ENCODE measurements at places on chromosomes 2 and 18.

- no peak for DNase-seq
These were observed 166.8 kb upstream of the RAB6C start for GRCh38 chr2:129812654-129813053.

GRCh38 chr2:239230318-239231052 lies 170.3 kb downstream of the HDAC4 start:
- no peak for DNase-seq

DNA sequence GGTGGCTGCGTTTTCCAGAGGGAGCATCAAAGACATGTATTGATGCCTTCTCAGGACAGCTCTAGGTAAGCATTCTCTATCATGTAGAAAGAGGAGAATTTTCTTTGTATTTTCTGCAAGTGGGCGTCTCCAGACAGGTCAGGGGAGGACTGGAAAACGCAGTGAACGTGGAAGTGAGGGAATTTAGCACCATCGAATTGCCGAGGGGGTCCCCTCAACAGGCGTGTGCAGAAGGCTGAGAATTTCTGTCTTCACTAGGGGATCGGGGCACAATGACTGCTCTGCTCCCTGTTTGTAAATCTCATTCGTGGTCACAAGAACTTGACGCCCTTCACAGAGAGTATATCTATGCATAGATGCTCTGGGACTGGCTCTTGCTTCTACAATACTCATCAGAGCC lies 5.0 kb upstream of the NTSR2 start:
- DNase-seq, result no peak

DNA sequence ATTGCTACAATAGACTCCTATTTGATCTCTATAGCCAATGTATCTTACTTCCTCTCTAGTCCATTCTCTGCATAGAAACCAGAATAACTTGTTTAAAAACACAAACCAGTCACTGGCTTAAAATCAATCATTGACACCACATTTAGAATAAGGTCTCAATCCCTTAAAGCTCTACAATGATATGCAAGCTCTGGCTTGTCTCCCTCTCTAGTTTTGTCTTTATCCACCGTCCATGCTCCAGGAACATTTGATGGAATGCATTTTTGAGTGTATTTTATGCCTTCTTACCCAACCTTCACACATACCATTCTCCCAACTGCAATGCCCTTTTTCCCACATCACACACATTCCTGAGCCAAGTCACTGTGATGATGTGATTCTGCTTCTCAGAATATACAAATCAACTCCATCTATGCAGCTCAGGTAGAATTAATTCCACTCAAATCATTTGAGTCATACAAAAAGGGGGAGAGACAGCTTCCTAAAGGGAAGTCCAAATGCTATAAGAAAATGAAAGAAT lies 1107.2 kb downstream of the DPP10 start:
- DNase-seq, result no peak

DNA sequence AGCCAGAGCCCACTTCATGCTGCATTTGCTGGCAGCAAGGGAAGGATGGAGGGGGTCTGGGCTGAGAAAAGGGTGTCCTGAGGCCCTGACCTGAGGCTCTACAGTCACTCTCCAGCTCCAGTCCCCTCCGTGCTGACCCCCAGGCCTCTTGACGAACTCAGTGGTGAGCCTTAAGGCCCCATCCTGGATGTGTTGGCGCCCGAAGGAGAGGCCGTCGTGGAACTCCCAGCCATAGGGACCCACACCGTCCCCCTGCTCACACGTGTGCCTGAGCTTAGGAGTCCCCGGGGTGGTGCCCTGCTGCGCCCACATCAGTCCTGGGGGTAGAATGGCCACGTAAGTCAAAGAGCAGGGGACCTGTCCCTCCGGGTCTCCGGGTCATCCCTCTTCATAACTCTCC lies 776 bp downstream of the MOGS start:
- no peak for DNase-seq

- DNase-seq, result no peak
These were observed 384.8 kb upstream of the PKDCC start for GRCh38 chr2:41663056-41663455.

- DNase-seq, result no peak
These were observed 126.1 kb downstream of the FAM161A start for GRCh38 chr2:61727746-61728145.

DNA sequence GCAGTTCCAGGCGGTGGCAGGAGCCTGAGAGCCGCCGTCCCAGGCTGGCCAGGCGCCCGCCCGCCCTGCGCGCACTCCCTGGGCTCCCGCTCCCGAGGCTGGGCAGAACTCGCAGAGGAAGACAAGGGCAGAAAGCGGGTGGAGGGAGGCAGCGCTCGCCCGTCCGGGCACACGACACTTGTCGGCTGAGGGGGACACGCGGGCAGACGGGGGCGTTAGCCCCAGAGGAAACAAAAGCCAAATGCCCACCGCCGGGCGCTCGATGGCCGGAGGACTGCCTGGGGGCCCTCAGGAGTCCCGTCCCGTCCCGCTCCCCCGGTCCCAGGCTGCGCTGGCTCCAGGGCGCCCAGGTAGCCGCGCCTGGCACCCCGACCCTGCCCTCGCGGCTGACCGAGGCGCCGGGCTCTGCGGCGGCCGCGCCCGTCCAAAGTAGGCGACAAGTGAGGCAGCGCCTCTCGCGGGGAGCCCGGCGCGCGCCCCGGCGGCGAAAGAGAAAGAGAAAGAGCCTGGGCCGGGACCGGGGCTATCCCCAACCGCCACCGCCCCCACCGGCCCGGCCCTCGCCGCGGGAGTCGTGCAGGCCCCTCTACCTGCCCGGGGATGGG lies 491 bp downstream of the L3MBTL4 start:
- peak; percentile 42 for DNase-seq

- DNase-seq, result no peak
These were observed 68.0 kb upstream of the PSME4 start for GRCh38 chr2:54038835-54039234.

GRCh38 chr2:23622966-23623675 lies 238.1 kb downstream of the KLHL29 start:
- no peak for DNase-seq

GRCh38 chr2:121037480-121037879 lies 247.5 kb downstream of the TFCP2L1 start:
- DNase-seq, result no peak

GRCh38 chr18:40687399-40687798 lies 1267.6 kb upstream of the PIK3C3 start:
- no peak for DNase-seq

GRCh38 chr2:27071277-27071989 lies at the start of gene OST4:
OST4 (minus strand) TSS chr2:27071654.
- peak; percentile 93 for DNase-seq

GRCh38 chr2:136222862-136223261 lies 104.9 kb upstream of the CXCR4 start:
- no peak for DNase-seq

GRCh38 chr2:183371545-183371944 lies 247.3 kb downstream of the NUP35 start:
- DNase-seq, result no peak
